Stomach (tissue), 19 donors: ENCODE measurements at places on chromosomes 12 and 14. TPM values are rescaled to one million over a fixed set of nuclear protein-coding genes. Genes with fewer than 3 reads are reported as not detected.

Gene GLI1
- 0.14 TPM for total RNA-seq

Gene RNASE7
- total RNA-seq, result not detected

Gene AGAP2
- under 0.01 TPM for total RNA-seq

Gene RPL10L
- total RNA-seq, result not detected

Gene TBX5
- not detected for total RNA-seq

Gene RNASE3
- not detected for total RNA-seq

Gene TNS2
- total RNA-seq, result 38.5 TPM

Gene KRT75
- not detected for total RNA-seq

Gene LHX5
- 0.29 TPM for total RNA-seq

Gene CYP27B1
- 1.8 TPM for total RNA-seq

Gene CIROP
- not detected for total RNA-seq

Gene TXNDC16
- total RNA-seq, result 5.8 TPM

Gene LRIG3
- total RNA-seq, result 330 TPM

Gene LALBA
- total RNA-seq, result not detected

Gene GPR84
- total RNA-seq, result not detected

Gene PRIMA1
- 7.8 TPM for total RNA-seq

Gene SMIM41
- total RNA-seq, result 7.8 TPM
